ENCODE measurements at places on chromosomes 3 and 15.
A peak's percentile ranks its signal among the peaks of the same experiment; 100 is the strongest.

- no peak for DNase-seq
Measured at GRCh38 chr15:57565311-57565710, 26.4 kb upstream of the MYZAP start.

- no peak for DNase-seq
Measured at GRCh38 chr15:52100807-52101442, 11.7 kb downstream of the BCL2L10 start.

DNA sequence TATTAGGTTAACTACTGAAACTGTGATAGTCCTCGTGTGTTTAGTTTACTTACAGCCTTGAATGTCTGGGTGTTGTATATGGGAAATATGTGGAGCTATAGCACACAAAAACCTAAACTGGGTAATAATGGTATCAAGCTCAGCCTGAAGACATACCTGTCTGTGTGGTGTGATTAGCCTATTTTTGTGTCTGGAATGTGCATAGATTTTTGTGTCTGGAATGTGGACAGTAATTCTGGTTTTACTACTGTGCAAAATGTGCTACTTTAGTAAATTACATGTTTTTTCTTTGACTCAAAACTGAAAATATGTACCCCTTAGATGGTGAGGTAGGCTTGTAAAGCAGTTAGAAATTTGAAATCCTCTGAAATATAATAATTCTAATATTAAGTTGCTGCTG lies 43.5 kb downstream of the CHD2 start:
- DNase-seq, result no peak

- peak; percentile 64 for DNase-seq
Measured at GRCh38 chr15:31216215-31216911, 110.3 kb upstream of the KLF13 start.

DNA sequence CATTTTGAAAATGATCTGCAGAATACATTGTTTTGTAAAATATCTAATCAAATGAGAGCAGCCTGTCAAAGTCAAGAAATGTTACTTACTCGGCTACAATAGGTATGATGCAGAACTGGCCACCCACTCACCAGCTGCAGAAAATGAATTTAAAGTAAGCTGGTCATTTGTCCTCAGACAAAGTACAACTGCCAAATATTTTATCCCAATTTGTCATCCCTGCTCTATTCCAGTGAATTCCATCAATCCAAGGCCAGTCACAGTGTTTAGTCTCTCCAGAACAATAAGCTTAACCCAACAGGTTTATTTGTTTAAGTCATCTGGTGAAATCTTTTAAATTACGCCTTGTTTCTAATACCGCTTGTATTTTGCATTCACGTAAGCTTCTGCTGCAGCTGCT lies 46.6 kb upstream of the TCF12 start:
- DNase-seq, result no peak

Measured in esophagus squamous epithelium (tissue), 5 donors.